ENCODE measurements at places on chromosomes 11 and 22.
A peak's percentile ranks its signal among the peaks of the same experiment; 100 is the strongest.

DNA sequence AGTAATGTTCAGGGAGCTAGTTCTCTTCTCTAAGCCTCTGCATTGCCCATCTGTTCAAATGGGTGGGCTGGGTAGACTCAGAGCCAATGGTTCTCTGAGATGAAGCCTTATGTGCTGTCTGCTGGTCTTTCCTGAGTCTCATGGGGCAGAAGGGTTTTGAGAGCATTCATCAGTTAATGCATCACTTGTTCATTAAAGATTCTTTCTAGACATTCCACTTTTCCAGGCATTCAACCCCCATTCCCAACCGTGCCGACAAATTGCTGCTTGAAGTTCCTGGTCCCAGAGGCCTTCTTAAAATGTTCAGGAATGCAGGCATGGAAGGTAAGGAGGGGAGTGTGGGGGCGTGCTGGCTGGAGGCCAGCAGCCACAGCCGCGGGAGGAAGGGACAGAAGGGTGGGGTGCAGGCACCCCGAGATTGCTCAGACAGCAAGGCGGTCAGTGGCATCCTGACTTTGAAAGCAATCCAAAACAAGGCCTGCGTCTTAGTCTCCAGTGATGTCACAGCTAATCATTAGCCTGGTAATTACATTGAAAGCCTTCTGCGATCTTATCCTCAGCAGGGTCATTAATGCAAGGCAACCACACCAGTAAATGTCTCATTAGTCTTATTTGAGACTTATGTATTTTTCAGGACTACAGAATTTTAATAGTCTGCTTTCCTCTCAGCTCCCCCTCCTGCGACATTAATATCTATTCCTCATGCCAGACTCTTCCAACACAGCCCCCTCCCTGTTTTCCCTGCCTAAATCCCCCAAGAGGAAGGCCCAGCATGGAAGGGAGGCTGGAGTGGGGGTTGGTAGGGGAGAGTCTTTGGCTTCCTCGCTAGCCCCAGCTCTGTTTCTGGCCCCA, 328.8 kb downstream of the MIAT start:
- DNase-seq, result no peak

GRCh38 chr11:7603031-7603781, 70.1 kb downstream of the CYB5R2 start:
- no peak for DNase-seq

DNA sequence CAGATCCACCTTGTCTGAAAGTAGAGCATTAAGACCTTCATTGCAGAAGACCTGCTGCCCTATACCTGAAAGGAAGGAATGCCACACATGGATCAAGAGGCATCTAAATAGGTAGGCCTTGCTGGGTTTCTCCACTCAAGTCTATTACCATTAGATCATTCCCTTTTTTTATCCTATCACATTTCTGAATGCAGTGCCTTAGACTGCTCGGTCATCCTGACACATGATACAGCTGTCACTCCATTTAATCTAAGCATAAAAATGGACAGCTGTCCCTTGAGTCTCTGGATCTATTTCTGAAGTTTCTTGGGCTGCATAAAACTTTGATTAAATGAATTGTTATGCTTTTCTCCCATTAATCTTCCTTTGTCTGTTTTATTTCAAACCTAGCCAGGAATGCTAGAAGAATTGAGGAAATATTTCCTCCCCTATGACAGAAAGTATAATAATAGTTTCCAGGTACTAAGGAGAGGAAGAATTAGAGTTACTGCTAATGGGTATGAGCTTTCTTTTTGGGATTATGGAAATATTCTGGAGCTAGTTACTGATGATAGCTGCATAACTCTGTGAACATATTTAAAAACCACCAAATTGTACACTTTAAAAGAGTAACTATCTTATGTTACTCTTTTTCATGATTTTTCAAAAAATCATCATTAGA, 88.0 kb downstream of the DLG2 start:
- no peak for DNase-seq

DNA sequence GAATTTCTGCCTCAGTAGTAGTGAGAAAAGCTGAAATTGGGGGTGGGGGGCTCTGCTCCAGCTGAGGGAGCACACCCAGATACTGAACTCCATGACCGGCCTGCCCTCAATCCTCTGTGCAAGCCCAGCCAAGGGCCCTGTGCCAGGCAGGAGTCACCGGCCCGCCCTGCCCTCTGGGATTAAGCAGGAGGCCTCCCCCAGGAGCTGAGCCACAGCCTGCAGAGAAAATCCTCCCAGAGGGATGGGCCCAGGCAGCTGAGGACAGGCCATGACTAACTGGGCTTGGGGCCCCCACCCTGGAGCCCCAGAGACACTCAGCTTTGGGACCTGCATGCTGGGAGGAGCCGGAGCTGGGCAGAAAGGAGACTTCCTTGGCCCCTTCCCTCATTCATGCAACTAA, 48.8 kb downstream of the MN1 start:
- no peak for DNase-seq

DNA sequence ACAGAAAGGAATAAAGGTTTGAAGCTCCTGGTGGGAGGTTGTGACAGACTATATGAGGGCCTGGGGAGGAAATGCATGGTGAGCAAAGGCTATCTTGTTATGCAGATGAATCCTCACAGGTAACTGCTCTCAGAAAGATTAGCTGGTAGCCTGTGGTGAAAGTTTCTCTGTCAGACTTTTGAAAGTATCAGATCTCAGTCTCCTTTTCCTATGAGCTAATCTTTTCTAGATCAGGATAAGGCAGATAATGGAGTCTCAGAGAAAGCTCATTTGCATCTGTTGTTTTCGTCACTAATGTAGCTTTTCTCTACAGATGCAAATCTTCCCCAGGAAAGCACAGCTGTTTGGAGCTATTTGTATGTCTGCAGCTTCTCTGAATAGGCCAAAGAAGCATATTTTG, 21.0 kb upstream of the OR6X1 start:
- DNase-seq, result no peak

DNA sequence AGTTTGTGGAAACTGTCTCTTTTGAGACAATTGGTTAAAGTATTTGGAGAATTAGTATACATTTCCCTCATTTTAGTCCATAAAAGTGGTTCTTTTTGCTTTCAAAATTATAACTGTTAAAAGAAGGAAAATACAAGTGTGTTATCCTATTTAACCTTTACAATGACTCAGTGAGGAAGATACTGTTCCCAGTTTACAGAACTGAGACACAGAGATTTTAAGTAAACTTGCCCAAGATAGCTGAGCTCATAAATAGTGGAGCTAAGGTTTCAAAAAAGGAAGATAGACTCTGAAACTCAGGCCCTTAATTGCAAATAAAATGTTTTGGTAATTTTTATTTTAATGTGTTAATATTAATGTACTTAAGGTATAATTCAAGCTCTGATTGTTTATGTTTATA, 58.9 kb downstream of the DKK3 start:
- DNase-seq, result no peak

GRCh38 chr11:90448256-90448655, 225.4 kb upstream of the CHORDC1 start:
- no peak for DNase-seq

- peak; percentile 11 for DNase-seq
Measured at GRCh38 chr11:114180301-114181055, 115.7 kb upstream of the NNMT start.

- no peak for DNase-seq
Measured at GRCh38 chr22:33461698-33462434, 403.7 kb upstream of the SYN3 start.

- DNase-seq, result no peak
Measured at GRCh38 chr22:30045901-30046715, 34.2 kb upstream of the HORMAD2 start.

DNA sequence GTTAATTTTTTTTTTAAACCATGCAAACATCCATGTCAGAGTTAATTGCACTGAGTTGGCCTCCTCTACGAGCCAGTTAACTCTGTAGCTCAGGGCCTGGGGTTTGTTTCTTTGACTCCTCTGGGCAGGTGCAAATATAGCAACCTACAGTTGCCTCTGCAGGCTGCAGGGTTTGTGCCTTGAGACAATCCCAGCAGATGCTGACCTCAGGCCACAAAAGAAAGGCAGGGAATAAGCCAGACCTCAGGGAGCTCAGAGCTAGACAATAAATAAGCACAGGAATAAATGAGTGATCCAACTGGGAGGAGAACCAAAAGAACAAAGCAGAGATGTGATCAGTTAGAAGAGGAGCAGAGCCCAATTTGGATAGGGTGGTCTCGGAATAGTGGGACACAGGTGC, 390.8 kb downstream of the SHANK2 start:
- no peak for DNase-seq

DNA sequence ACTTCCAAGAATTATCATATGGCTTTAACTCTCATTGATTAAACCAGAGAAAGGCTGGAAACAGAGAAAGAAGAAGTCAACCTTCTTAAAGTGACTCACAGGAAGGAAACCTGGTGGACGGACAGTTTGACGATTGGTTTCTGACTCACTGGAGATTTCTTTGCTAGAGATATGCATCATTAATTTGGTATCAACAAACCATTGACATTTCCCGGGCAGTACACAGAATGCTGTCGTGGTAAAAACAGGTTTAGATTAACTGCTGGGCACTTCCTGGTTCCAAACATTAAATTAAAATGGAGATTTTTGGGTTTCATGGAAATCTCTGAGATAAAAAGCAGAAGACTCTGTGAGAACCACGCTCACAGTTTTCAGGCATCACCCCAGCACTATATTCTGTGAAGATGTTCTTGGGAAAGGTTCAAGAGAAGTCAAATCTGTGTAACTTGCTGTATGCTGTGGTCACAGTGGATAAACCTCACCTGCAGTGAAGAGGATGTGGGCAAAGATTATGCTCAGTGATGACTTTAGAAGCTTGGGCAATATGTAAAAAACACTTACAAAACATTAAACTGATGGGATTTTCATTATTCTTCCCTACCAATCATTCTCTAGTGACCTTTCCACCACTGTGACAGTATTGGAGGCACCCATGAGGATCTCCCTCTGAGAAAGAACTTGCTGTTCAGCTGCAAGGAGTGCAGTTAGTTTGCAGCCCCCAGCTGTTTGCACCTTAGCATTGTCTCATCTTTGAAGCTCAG, 61.1 kb upstream of the CD44 start:
- no peak for DNase-seq

DNA sequence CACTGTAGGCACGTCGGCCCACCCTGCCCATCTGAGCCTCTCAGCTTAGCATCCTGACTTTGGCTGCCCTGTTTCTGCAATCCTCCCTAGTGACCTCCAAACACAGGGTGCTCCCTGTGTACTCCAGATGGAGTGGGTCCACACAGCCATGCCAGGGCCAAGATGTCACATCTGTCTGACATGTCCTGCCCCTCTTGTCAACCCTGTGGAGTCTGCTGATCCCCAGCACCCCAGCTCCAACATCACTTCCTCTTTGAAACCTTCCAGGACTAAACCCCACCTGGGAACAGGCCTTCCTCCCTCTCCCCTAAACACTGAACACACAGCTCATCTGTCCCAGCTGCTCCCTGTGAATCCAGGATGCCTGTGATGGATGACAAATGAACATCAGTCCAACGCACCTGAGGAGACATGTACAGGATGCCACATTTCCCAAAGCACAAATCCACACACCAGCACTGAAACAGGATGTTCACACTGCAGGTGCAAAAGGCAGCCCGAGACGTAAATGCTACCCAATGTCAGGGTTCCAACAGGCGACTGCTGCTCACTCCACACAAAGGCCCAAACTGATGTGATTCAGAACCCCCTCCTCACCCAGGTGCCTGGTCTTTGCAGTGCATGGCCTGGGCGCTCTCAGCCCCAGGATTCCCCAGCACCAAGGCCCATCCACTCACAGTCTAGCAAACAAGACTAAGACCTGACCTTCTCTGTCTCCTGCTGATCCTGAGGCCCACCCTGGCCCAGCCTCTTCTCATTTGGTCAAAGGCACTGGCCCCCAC, 2.0 kb upstream of the TSSK2 start:
- no peak for DNase-seq

DNA sequence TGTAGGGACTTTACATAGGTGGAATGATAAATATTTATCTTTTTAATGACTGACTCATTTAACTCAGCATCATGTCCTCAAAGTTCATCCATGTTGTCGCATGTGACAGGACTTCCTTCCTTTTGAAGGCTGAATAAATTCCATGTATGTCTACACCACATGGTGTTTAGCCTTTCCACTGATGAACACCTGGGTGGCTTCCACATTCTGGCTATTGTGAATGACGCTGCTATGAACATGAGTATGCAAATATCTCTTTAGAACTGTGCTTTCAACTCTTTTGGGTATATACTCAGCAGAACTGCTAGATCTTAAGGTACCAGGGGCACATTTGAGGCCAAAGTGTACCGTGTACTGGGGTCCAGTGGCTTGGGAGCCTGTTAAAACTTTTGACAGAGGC, 24.1 kb downstream of the LARGE1 start:
- DNase-seq, result no peak

- no peak for DNase-seq
Measured at GRCh38 chr11:102220728-102221467, 96.4 kb upstream of the BIRC3 start.

DNA sequence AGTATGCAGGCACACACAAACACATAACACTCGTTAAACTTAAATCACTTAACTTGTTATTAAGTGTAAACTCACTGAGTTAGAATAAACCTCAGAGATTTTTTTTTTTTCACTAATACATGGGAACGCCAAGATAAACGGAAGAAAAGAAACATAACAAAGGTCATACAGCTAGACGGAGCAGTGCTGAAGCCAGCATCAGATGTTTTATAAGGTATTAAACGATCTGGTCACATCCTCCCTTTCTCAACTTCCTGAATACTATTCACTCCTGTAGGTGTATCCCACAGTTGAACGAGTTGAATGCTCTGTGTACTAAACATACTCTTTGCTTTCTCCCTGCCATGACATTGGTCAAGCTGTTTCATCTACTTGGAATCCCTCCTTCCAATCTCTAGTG, 212.0 kb downstream of the SWAP70 start:
- no peak for DNase-seq

- DNase-seq, result no peak
Measured at GRCh38 chr22:46187862-46188261, 37.5 kb downstream of the PPARA start.

GRCh38 chr11:126202646-126203359, 8.6 kb downstream of the RPUSD4 start:
- no peak for DNase-seq

DNA sequence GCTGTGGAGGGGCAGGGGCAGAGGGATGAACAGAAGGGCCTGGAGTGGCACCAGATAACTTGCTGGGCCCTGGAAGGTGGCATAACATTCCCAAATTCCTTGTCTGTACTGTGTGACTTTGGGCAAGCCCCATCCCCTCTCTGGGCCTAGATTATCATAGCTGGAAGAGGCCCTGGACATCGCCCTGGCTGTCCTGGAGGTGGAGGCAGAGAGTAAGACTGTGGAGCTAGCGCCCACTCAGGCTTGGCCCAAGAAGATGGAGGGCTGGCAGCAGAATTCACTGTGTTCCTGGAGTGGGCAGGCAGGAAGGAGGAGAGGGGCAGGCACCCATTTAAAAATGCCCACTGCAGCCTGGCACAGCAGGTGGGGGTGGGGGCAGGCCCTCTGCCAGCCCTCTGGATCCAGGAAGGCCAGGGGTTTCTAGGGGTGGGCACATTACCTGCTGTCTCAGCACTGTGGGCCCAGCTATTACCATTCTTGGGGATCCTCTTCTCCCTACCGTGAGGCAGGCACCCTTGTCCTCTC, 22.6 kb downstream of the ARHGEF17 start:
- DNase-seq, result no peak

Data from NCI-H1694 treated with DMSO at 0.1 percent for 48 hours (cell line).